Breast epithelium (tissue), 4 donors: ENCODE measurements at places on chromosomes 2 and 18.
A peak's percentile ranks its signal among the peaks of the same experiment; 100 is the strongest.

GRCh38 chr2:187644486-187644885 lies 90.3 kb upstream of the TFPI start:
- no peaks in the 10 kb centered on the region for H3K36me3 ChIP-seq
- H3K27ac ChIP-seq, result no peak overlapping the region
- no peaks in the 10 kb centered on the region for H3K4me1 ChIP-seq
- DNase-seq, result no peak
- H3K4me3 ChIP-seq, result no peak overlapping the region
- no peaks in the 10 kb centered on the region for H3K27me3 ChIP-seq

- no peak overlapping the region for H3K4me3 ChIP-seq
- no peaks in the 10 kb centered on the region for H3K36me3 ChIP-seq
- H3K4me1 ChIP-seq, result no peaks in the 10 kb centered on the region
- no peaks in the 10 kb centered on the region for H3K27me3 ChIP-seq
Observed at GRCh38 chr18:41618147-41618546, 336.9 kb upstream of the PIK3C3 start.

- no peak for DNase-seq
- H3K36me3 ChIP-seq, result no peaks in the 10 kb centered on the region
- no peaks in the 10 kb centered on the region for H3K4me1 ChIP-seq
- no peak within 1 kb of the TSS for H3K4me3 ChIP-seq
- no peak within 1 kb of the TSS for H3K27ac ChIP-seq
Observed at GRCh38 chr2:74514368-74515270, at the start of gene TLX2. TSS of gene TLX2 (plus strand) at chr2:74514450. CDS start at chr2:74514807, 357 bp downstream.

GRCh38 chr18:35099911-35100310 lies 58.7 kb downstream of the MAPRE2 start:
- H3K27me3 ChIP-seq, result no peaks in the 10 kb centered on the region
- no peak for DNase-seq
- H3K27ac ChIP-seq, result no peak overlapping the region
- H3K36me3 ChIP-seq, result no peaks in the 10 kb centered on the region

DNA sequence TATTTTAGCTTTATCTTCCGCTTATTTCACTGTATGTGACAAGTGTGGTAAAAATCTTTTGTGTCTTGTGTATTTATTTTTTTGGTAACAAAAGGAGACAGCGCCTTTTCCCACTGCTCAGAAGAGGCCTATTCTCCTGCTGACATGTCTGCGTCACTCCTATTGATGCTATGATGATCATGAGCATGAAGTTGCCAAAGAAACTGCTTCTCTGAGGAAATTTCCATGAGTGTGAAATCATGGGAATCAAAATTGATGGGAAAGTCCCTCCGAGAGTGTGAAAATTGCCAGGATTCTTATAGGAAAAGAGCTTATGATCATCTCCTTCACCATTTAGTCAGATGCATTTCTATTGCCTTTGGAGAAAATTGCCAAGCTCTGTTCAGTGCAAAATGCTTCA lies 36.5 kb upstream of the DARS1 start:
- H3K27me3 ChIP-seq, result no peaks in the 10 kb centered on the region
- no peak overlapping the region for H3K4me3 ChIP-seq
- DNase-seq, result no peak
- no peaks in the 10 kb centered on the region for H3K36me3 ChIP-seq
- no peak overlapping the region for H3K27ac ChIP-seq
- H3K4me1 ChIP-seq, result no peaks in the 10 kb centered on the region

- no peaks in the 10 kb centered on the region for H3K36me3 ChIP-seq
- H3K27ac ChIP-seq, result no peak overlapping the region
- no peak for DNase-seq
- no peak overlapping the region for H3K4me3 ChIP-seq
Observed at GRCh38 chr18:8350628-8351027, 258.6 kb upstream of the RAB12 start.

DNA sequence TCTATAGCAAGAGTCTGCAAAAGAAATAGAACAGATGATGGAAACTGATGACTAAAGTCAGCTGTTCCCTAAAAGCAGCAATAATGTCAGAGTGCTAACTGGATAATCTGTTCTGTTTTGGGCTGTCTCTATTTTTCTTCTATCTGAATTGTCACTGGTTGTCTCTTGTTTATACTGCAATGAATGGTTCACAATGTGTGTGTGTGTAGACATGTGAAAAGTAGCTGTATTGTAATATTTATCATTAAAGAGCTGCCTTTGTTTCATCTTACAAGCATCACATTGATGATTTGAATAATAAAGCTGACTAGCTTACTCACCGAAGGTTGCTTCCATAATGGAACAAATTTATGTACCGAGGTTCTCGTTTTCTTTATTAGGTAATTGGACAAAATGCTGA lies 456.0 kb upstream of the ZEB2 start:
- H3K4me1 ChIP-seq, result no peaks in the 10 kb centered on the region
- no peak overlapping the region for H3K4me3 ChIP-seq
- no peaks in the 10 kb centered on the region for H3K27me3 ChIP-seq
- no peak overlapping the region for H3K27ac ChIP-seq
- no peak for DNase-seq
- no peaks in the 10 kb centered on the region for H3K36me3 ChIP-seq

GRCh38 chr2:10026940-10027569 lies 16.3 kb upstream of the KLF11 start:
- H3K36me3 ChIP-seq, result no peaks in the 10 kb centered on the region
- no peak overlapping the region for H3K4me3 ChIP-seq
- H3K27ac ChIP-seq, result no peak overlapping the region

DNA sequence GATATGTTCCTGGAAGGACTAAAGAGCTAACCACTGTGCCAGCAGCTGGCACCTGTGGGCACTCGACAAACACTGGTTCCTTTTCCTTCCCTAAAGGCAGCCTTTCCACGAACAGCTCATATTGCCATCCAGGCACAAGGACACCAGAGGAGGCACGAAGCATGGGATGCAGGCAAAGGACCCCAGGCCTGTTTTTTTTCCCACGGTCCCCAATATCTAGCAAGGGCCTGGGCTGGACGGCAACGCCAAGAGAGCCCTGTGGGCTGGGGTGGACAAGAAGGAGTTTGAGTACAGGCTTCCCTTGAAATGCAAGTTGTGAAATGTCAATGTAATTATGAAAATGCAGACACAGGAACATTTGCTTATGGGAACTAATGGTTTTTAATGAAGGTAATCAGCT lies 135.9 kb downstream of the CYP26B1 start:
- H3K36me3 ChIP-seq, result no peaks in the 10 kb centered on the region
- no peak overlapping the region for H3K27ac ChIP-seq
- H3K27me3 ChIP-seq, result no peaks in the 10 kb centered on the region
- no peak overlapping the region for H3K4me3 ChIP-seq
- no peaks in the 10 kb centered on the region for H3K4me1 ChIP-seq
- no peak for DNase-seq

GRCh38 chr2:65142515-65142914 lies 12.6 kb upstream of the RAB1A start:
- DNase-seq, result no peak
- H3K36me3 ChIP-seq, result no peaks in the 10 kb centered on the region
- H3K27ac ChIP-seq, result no peak overlapping the region
- no peaks in the 10 kb centered on the region for H3K27me3 ChIP-seq
- H3K4me3 ChIP-seq, result no peak overlapping the region

- H3K4me3 ChIP-seq, result no peak overlapping the region
- no peaks in the 10 kb centered on the region for H3K27me3 ChIP-seq
- peak overlapping the region; percentile 83 for H3K27ac ChIP-seq
- no peaks in the 10 kb centered on the region for H3K36me3 ChIP-seq
Observed at GRCh38 chr2:84957771-84958134, 13.2 kb upstream of the KCMF1 start.

DNA sequence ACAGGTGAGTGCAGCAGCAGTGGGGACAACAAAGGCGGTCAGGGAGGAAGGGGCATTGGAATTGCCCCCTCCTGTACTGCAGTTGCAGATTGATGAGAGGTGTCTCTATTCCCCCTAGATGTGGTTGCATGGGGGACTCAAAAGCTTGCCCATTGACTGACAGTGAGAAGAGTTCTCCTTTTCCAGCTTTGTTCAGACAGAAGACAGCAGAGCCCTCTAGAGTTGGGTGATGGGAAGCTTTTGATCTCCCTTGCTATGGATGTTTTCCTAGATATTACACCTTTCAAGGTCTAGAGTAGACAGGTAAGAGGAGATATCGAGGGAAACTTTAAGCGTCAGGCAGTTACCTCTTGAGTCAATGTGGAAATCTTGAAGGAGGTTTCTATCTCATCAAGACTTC lies 2.9 kb downstream of the PROKR1 start:
- no peaks in the 10 kb centered on the region for H3K4me1 ChIP-seq
- no peaks in the 10 kb centered on the region for H3K27me3 ChIP-seq
- DNase-seq, result no peak
- H3K4me3 ChIP-seq, result no peak overlapping the region
- H3K36me3 ChIP-seq, result no peaks in the 10 kb centered on the region
- H3K27ac ChIP-seq, result no peak overlapping the region

GRCh38 chr2:234676783-234677450 lies 180.0 kb upstream of the ARL4C start:
- H3K4me3 ChIP-seq, result no peak overlapping the region
- H3K36me3 ChIP-seq, result no peaks in the 10 kb centered on the region
- H3K27me3 ChIP-seq, result no peaks in the 10 kb centered on the region
- H3K4me1 ChIP-seq, result no peaks in the 10 kb centered on the region
- DNase-seq, result no peak

GRCh38 chr2:195562570-195563566 lies 94.2 kb upstream of the SLC39A10 start:
- H3K4me1 ChIP-seq, result no peaks in the 10 kb centered on the region
- H3K4me3 ChIP-seq, result no peak overlapping the region
- peak overlapping the region; percentile 48 for H3K27ac ChIP-seq
- H3K27me3 ChIP-seq, result no peaks in the 10 kb centered on the region

GRCh38 chr2:11858883-11859282 lies 112.5 kb downstream of the LPIN1 start:
- no peak overlapping the region for H3K4me3 ChIP-seq
- DNase-seq, result no peak
- no peak overlapping the region for H3K27ac ChIP-seq
- no peaks in the 10 kb centered on the region for H3K4me1 ChIP-seq
- H3K27me3 ChIP-seq, result no peaks in the 10 kb centered on the region

GRCh38 chr2:111673526-111673925 lies 210.5 kb downstream of the ANAPC1 start:
- DNase-seq, result no peak
- no peak overlapping the region for H3K4me3 ChIP-seq
- no peaks in the 10 kb centered on the region for H3K36me3 ChIP-seq
- no peak overlapping the region for H3K27ac ChIP-seq
- no peaks in the 10 kb centered on the region for H3K4me1 ChIP-seq

DNA sequence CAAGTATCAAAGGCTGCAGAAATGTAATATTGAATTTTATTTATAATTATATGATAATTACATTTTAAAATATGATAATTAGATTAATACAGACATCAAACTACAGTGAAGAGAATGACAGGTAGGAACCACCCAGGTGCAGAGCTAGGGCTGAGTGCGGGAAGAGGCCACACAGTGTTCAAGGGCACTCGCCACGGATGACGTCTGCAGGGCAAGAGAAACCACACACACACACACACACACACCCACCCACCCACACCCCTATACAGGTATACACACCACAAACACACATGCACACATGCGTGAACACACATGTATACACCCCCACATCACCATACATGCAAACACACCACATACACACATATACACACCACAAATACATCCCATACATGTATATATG lies 41.2 kb downstream of the MBP start:
- H3K27ac ChIP-seq, result no peak overlapping the region
- no peaks in the 10 kb centered on the region for H3K27me3 ChIP-seq
- no peak overlapping the region for H3K4me3 ChIP-seq
- DNase-seq, result no peak

DNA sequence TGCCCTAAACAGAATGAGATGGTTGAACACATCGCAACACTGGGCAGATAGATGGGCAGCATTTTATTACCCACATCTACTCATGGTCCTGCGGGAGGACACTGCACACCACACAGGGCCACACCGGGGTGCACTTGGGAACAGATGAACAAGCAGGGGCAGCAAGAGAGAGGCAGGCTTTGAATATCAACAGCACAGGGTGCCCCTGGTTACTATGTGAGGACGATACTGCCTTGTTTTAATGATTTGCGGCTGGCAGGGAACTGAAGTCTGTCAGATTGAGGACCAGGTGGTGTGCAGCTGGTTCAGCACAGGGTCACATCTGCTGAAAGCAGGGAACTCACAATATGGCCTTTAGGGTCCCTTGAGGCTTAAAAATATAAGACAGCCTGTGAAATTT lies 195.7 kb downstream of the PIEZO2 start:
- no peak for DNase-seq
- H3K4me1 ChIP-seq, result no peaks in the 10 kb centered on the region
- no peaks in the 10 kb centered on the region for H3K36me3 ChIP-seq
- H3K27ac ChIP-seq, result no peak overlapping the region

DNA sequence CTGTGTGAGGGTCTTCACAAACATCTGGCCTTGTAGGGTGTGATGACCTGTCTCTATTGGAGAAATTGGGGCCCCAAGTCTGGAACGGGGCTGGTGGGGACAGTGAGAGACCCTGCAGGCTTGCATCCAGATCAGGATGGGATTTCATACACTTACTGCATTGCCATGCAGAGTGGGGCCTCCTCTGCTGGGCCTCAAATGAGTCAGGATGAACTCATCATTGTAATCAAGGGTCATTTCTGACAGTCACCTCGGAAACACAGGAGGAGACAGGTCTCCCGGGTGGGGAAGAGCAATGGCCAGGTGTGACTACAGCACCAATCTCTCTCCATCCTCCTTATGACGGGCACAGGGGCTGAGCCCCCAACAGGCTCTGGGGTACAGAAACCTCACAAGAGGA lies 48.1 kb upstream of the GALR1 start:
- H3K36me3 ChIP-seq, result no peaks in the 10 kb centered on the region
- no peak overlapping the region for H3K4me3 ChIP-seq
- no peak overlapping the region for H3K27ac ChIP-seq
- H3K4me1 ChIP-seq, result no peaks in the 10 kb centered on the region
- no peaks in the 10 kb centered on the region for H3K27me3 ChIP-seq

GRCh38 chr18:41966943-41967342 lies 11.9 kb downstream of the PIK3C3 start:
- H3K27ac ChIP-seq, result peak overlapping the region; percentile 27
- peaks cover 6% of the 10 kb centered on the region for H3K4me1 ChIP-seq
- H3K27me3 ChIP-seq, result no peaks in the 10 kb centered on the region
- peaks cover 9% of the 10 kb centered on the region for H3K36me3 ChIP-seq
- H3K4me3 ChIP-seq, result no peak overlapping the region

GRCh38 chr18:56121669-56122068 lies 516.7 kb downstream of the TXNL1 start:
- H3K36me3 ChIP-seq, result no peaks in the 10 kb centered on the region
- H3K27ac ChIP-seq, result no peak overlapping the region
- DNase-seq, result no peak
- no peaks in the 10 kb centered on the region for H3K4me1 ChIP-seq
- H3K4me3 ChIP-seq, result no peak overlapping the region

DNA sequence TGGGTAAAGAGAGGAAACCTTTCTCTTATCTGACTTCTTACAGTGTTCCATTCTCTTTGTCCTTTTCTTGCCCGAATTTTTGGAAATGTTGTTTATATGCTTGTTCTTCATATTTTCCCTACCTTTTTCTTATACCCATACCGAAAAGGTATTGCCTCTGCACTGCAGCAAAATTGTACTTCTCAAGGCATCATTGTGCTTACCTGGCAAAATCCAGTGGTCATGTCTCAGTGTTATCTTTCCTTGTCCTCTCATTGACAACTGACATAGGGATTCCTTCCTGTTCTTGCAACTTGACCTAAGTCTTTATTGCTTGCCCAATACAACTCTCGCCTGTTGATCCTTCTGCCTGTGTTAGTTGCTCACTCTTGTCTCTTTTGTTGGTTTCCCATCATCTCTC lies 842.2 kb downstream of the CNTNAP5 start:
- no peaks in the 10 kb centered on the region for H3K36me3 ChIP-seq
- H3K27me3 ChIP-seq, result no peaks in the 10 kb centered on the region
- H3K4me1 ChIP-seq, result no peaks in the 10 kb centered on the region
- DNase-seq, result no peak
